ENCODE measurements at places on chromosomes 7 and 10.

GRCh38 chr10:83943049-83943448 is 196.3 kb upstream of the GHITM start:
- DNase-seq, result no peak

DNA sequence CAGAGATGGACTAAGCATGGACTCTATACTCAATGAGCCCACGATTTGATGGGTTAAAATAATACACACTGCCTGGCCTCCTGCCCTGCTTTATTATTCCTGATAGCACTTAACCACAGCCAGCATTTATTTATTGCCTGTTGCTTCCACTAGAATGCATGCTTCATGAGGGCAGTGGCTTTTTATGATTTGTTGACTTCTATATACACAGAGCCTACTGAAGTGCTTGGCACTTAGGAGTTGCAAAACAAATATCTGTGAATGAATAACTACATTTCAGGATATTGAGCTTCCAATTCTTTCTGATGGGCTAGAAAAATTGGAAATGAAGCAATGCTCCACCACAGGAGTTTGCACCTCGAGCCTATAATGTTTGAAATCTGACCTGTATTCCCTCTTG is 513.6 kb upstream of the ZMIZ1 start:
- DNase-seq, result no peak

DNA sequence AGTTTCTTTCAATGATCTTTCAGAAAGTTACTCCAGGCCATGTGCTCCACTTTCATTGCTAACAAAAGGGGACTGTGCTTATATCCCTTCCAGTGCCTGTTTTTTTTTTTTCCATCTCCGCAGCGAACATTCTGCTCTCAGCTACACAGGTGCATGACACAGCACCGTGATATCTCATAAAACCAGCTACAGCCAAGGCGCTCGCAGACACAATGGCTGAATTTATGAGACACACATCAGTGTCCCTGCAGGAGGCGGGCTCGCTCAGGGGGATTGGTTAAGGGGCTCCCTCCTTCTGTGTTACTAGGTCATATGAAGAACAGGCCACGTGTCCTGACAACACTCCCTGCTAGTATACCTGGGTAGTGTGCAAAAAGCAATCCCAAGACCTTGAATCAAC is 245.5 kb downstream of the SKAP2 start:
- DNase-seq, result no peak

- DNase-seq, result no peak
These were observed 34.0 kb downstream of the C7orf25 start for GRCh38 chr7:42877862-42878261.

GRCh38 chr7:41182782-41183181 is 520.1 kb downstream of the INHBA start:
- no peak for DNase-seq

DNA sequence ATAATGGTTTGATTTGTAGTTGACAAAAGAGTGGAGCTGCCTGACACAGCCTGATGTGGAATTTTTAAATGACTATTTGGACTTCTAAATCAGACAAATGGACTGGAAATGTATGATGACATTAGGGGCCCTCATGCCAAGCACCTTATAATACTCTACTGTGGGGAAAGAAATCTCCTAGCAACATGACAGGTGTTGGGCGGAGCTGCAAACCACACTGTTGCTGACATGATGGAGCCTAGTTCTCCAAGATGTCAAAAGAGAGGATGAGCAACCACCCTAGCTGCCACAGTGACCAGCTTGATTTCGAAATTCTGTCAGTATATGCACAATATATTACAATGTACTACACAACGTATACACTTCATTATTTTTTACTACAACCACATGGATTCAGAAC is 65.8 kb downstream of the RHOBTB1 start:
- DNase-seq, result no peak

DNA sequence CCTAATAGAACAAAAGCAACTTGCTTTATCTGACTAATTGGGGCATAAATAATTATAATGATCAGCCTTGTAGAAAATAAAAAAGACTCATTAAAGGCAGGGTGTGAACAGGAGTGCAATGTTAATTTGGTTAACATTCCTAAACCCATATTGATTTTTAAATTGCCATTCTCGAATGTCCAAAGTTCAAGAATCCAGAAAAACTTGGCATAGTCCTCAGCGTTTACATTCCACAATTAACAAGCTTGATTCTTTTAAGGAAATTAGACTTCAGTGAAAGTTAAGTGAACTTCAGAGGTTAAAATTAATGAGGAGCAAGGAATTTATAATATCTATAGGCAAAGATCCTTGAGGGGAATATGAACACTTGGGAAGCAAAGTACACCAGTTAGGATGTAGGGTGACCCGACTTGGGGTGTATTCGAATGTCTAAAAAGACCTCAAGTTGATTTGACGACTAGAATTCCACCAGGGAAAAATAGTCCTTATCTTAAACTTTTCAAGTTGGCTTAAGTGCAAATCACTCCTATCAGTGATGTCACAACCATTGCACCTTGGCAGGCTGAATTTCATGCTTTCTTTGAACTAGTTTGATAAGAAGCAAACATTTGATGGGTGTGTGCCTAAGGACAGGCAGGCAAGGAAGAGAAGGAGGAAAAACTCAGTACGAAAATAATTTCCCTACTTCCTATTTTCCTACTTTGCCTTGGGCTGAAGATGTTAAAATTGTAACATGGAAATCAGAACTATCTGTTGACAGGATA is 830.4 kb upstream of the COBL start:
- DNase-seq, result no peak

DNA sequence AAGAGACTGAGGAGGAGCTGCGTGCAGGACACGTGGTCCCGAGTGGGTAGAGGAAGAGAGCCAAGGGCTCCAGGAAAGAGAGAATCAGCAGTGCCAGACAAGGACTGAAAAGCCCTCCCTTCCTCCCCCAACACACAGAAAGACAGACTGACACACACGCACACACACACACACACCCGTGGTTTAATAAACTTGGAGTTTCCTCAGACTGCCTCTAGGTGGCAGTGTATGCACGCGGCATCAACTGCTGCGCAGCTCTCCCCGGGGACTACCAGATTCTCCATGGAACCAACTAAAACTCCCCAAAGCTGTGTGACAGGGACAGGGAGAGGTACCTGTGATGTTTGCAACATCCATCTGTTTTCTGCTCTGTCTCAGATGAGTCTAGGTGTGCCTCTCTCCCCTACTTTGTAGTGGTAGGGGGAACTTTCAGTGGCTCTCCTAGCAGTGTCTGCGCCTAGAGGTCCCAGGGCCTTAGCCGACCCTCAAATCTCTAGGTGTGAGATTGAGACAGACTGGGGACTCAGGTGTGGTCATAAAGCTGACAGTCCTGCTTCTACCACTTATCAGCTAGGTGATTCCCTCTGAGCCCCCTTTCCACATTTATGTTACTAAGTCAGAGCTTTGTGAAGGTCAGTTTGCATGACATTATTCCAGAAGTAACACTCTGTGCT is 9.3 kb upstream of the TSPAN14 start:
- DNase-seq, result peak; percentile 78

DNA sequence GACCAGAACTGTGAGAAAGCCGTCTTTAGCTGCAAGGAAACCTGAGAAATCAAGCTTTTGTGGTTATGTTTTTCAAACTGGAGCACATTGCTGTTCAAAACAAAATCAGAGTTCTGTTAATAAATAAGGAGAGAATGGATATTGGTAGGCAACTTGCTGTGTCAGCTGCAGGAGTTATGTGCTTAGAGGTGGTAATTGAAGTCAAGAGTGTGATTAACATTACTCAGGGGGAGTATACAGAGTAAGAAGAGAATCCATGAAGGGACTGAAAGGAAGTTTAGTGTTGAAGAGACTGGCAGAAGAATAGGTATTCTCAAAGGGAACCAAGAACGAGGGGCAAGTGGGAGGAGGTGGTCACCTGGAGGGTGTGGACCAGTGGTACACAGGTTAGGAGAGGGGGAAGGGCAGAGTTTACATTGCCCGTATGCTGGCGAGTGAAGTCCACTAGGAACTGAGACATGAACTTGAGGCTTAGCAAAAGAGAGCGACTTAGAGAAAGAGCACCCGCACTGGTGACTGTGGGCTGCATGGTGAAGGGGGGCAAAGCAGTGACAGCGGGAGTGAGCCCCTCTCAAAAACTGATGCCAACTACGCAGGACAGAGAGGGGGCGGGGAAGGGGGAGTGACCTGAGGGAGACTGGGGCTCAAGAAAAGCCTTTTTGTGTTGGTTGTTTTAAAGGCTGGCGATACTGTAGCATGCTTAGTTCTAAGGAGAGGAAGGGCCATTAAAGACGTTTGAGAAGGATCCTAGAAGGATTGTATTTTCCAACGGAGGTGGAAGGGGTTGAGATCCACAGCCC is 80.0 kb downstream of the SDK1 start:
- no peak for DNase-seq

DNA sequence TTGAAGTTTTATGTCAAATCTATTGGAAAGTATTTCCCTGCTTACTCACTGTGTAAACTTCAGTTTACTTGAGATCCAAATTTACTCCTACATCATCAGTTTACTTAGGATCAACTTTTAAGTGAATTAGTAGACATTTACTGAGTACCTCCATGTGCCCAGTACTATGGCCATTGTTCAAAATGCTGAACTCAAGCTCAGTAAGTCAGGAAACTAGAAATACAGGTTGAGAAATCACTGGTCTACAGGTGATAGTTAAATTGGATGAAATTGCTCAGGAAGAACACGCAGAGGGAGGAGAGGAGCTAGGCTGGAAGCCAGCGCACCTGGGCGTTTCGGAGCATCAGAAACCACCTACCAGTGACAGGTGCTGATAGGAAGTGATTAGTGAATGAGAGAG is 25.5 kb upstream of the EBLN1 start:
- no peak for DNase-seq

DNA sequence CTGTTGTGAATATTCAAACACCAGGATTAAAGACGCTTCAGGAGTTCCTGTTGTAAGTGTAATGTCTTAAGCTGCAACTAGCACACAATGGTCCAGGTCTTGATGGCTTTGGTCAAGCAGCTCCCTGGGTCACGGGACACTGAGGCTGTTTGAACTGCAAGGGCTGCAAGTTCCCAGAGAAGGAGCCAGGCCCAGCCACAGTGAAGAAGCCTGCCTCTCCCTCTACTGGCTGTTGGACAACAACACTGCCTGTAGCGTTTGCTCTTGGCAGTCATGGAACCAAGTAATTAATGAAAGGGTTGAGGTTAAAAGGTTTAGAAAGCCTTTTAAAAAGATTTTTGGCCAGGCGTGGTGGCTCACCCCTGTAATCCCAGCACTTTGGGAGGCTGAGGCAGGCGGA is 31.9 kb upstream of the GUSB start:
- DNase-seq, result peak; percentile 28

DNA sequence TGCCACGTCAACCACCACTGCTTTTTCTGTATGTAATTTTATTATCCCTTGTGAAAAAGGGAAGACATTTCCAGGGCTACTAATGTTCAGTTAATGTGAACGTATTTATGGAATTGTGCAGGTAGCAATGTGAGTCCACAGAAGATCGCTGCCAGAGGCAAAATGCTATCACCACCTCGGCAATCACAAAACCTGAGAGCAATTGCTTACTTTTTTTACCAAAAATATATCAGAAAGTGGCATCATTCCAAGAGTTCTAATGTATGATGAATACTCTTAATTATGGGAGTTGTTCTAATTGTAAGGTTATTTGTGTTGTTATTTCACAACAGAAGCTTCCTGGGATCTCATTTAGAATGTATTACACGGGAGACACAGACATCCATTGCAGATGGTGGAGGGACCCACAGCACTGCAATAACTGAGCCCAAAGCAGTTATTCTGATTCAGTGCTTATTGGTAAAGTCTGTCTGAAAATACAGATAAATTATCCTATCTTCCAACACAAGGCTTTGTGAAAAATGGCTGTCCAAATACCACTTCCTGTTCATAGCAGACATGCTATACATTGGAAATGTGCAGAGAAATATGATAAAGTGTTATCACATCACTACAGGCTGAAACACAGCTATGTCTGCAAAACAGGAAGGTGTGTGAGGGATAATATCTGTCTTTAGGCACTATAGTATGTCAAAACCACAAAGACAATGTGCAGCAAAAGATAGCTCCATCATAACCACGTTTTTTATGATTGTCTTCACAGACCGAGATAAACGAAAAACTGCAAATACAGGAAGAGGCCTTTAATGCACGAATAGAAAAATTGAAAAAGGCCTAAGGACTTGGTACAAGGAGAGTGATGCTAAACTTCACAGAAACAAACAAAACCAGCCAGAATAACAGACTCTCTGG is 102.7 kb downstream of the CABCOCO1 start:
- DNase-seq, result no peak

DNA sequence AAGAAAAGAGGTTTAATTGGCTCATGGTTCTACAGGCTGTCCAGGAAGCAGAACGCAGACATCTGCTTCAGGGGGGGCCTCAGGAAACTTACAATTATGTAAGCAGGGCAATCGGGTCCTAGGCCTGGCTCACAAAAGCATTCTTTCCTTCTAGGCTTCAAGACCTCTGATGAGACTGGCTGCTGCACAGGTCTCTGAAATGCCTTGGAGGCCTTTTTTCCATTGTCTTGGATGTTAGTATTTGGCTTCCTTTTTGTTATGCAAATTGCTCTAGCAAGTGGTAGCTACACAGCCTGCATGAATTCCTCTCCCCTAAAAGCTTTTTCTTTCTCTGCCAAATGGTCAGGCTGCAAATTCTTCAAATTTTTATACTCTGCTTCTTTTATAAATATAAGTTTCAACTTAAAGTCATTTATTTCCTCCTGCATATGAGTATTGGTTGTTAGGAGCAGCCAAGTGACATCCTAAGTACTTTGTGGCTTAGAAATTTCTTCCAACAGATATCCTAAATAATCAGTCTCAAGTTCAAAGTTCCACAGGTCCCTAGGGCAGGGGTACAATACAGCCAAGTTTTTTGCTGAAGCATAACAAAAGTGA is 83.1 kb upstream of the SEMA3A start:
- no peak for DNase-seq

GRCh38 chr10:112907893-112908292 is 42.2 kb upstream of the TCF7L2 start:
- DNase-seq, result peak; percentile 19

- DNase-seq, result no peak
These were observed 164.8 kb downstream of the THSD7A start for GRCh38 chr7:11667071-11667809.

GRCh38 chr7:117480055-117480362 is 184 bp downstream of the CFTR start:
- no peak for DNase-seq

GRCh38 chr10:96243296-96243695 is 28.1 kb downstream of the BLNK start:
- no peak for DNase-seq

GRCh38 chr10:127368101-127368500 is 171.7 kb upstream of the INSYN2A start:
- DNase-seq, result no peak

DNA sequence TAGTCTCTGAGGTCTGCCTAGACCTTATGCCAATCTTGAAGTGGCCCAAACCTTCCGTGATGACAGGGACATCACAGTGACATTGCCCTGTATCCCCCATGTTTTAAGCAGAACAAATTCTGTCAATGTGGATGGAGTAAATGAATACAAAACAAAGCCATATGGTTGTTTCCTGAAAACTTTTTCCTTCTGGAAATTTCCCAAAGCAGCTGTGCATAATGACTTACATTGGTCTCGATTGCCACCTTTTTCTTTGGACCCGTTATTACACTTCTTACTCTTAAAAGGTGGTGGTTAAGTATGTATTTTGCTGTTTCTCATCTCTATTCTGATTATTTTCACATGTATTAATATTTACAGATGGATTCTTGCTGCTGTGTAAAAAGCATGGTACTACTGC is 411.2 kb upstream of the KLF6 start:
- no peak for DNase-seq
